ENCODE measurements at places on chromosomes 7 and 10.

- no peak for DNase-seq
Observed at GRCh38 chr7:132869166-132869861, 212.6 kb downstream of the CHCHD3 start.

DNA sequence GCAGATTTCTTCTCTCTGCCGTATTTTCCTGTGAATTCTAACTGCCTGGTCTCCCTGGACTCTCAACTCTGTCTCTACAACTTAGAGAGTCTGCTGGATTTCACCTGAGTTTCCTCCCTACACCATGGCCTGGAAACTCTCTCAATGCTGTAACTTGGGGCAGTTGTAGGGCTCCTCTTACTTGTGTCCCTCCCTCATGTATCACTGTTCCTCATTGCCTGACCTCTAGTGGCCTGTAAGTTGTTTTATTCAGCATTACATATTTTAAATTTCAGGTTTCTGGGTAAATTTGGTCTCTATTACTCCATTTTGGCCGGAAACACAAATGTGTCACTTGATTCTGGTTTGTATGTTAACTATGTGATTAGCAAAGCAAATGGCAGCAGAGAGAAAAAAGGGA lies 70.9 kb downstream of the DYNC1I1 start:
- no peak for DNase-seq

DNA sequence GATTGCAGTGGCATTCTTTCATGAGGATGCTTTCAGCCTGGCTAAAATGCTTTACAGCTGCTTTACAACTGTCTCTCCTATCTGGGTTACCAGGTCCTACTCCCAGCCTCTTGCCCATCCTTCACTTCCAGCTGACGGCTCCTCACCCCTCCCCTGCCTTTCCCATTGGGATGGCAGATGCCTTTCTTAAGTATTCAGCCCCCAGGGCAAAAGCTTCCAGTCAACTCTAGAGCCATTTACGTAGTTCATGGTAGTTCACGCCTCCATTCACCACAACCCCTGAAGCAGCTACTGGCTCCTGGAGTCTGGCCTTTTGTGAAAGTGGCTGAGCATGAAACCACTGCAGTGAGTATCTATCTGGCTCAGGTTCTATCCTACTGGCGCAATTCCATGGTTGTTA lies 17.2 kb upstream of the BMPER start:
- DNase-seq: no peak

- no peak for DNase-seq
Observed at GRCh38 chr10:7206412-7207100, 204.3 kb downstream of the SFMBT2 start.

DNA sequence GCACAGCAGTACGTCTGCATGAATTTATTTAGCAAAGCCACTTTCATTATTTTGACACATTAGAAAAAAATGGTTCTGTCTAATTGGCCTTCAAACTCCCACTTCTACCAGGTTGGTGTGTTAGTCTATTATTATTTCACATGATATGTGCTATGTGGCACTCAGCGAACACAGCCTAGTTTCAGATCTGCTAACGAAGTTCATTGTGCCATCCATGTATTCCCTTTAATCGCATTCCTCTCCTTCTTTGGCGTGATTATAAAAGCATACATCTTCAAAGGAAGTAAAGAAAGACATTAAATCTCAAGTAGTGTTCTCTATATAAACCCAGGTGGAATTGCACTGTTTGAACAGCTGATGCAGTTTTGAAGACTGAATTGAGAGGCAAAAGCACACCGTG lies 96.4 kb upstream of the CACNA2D1 start:
- DNase-seq: no peak

DNA sequence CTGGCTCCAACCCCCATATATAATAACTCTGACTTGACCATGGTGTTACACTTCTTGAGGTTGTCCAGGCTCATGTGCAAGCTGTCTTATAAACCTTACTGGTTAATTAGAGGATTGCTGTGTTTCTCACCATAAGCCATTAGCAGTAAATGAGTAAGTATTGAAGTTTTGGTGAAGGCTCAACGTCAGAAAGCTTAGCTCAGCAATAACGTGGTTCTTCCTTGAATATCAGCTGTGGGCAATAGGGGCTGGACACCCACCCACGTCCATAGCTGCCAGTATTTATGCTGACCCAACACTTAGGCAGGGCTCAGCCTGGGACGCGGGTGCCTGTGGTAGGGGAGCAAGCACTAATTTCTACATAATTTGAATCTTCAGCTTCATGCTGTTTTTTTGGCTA lies 134.1 kb downstream of the SH2D4B start:
- no peak for DNase-seq

DNA sequence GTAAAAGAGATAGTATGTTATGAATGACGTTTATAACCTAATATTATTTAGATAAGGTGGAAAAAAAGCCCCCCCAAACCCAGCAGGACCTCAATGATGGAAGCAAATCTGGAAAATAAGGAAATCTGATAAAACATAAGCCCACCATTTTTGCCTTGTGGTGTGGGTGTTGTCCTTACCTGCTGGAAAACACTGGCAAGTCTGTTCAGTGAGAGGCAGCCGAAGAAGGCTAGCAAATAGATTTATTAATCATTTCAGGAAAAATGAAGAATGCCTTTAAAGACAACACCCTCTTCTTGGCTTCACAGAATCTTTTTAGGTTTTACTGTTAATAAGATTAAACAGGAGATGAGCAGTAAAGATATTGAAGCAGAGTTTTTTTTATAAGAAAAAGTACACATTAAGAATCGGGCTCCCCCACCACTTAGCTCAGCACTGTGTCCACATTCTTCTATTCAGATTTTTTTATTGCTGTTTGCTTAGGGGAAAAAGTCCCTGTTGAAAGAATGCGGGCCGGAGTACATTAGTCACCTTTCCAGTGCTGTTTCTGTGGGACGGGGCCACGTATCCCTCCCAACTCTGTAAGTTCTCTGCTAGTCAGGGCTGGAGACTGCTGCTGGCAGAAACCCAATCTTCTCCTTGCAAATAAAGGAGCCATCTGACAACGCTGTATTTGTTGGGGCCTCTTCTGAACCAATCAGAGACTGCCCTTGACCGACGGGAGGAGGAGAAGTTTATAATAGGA lies 104.1 kb downstream of the EVX1 start:
- no peak for DNase-seq

DNA sequence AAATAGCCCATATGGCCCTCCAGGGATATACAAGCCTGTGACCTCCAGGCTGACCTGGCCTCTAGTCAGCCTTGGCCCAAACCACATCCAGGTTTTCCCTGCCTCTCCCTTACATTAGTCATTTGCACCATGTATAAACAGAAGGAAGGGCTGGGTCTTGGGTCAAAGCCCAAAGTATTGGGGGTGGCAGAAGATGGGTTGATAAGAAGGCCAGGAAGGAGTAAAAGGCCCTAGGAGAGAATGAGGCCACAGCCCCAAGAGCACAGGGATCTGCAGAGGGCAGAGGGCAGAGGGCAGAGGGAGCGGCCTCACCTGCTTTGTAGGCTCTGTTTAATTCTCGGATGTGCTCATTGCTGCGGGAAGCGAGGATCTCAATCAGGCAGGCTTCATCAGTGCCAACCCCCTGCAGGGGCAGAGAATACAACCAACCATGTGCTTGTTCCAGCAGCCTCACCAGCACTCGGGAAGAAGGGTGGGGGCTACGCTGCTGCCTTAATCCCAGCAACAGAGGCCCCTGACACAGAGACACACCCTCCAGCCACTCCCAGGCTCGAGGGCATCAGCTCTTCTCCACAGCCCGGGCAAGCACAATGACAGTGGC lies 31.3 kb downstream of the PLAC9 start:
- no peak for DNase-seq

GRCh38 chr10:95404864-95405263 lies 114.1 kb upstream of the PDLIM1 start:
- DNase-seq: no peak

GRCh38 chr7:31192986-31193385 lies 140.9 kb downstream of the ADCYAP1R1 start:
- peak; percentile 8 for DNase-seq

GRCh38 chr10:50794490-50794889 lies 54.8 kb downstream of the ASAH2B start:
- no peak for DNase-seq

- DNase-seq: peak; percentile 29
Observed at GRCh38 chr7:149598721-149599308, 101.2 kb upstream of the ZNF746 start.

- DNase-seq: no peak
Observed at GRCh38 chr10:103712146-103712545, 143.2 kb downstream of the SH3PXD2A start.

DNA sequence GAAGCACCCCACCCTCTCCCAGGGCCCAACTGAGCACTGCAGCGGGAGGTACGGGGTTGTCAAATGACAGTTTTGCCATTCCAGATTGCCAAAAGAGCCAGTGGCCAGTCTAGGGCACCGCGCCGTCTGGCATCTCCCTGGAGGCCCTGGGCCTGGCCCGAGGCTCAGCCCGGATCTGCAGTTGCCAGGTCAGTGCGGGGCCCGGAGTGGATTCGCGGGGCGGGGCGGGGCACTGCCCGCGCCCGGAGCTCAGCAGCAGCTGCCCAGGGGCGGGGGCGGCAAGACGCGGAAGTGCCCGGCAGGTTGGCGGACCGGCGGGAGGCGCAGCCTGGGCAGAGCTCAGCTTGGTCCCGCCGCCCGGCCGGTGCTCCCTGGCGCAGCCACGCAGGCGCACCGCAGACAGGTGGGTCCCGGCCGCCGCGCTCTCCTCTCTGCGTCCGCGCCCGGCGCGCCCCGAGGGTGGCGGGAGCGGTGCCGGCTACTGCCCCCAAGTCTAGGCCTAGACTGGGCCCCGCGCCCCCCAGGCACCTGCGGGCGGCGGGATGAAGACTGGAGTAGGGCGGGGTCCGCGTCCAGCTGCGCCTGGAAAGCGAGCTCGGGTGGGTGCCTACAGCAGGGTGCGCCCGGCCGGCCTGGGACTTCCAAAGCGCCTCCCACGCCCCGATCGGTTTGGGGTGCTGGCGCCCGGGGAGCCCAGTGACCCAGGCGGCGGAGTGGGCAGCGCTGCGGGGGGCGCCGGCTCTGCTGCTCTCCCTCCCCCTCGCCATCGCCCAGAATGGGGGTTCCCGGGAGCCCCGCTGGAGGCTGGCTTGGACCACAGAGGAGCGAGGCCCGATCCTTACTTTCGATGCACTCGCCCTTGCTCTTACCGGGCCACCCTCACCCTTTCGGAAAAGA lies at the start of gene IRF5:
Gene IRF5, plus strand, starts transcription at position 281 of the 897 bp plus-strand sequence. CDS start 4,155 bp downstream, outside the sequence.
- no peak for DNase-seq

GRCh38 chr7:103093429-103093828 lies 18.5 kb downstream of the ARMC10 start:
- DNase-seq: no peak

DNA sequence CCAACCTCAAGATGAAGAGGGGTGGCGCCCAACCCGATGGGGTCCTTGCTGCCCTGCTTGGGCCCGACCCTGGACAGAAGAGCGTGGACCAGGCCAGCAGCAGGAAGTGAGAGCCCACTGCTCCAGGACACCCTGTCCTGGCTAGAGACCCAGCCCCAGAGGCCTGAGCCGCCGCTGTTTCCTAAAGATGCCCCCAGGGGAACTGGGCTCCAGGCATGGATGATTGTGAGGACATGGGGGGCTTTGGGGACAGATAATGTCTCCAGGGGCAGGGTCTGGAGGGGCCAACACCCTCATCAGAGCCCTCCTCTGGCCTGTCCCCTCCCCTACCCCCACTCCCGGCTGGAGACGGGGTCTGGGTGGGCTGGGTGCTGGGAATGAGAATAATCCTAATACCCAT lies 71.7 kb downstream of the MYL10 start:
- no peak for DNase-seq

- DNase-seq: no peak
Observed at GRCh38 chr7:36775676-36776075, 51.4 kb upstream of the AOAH start.

- no peak for DNase-seq
Observed at GRCh38 chr7:28921822-28922221, 36.3 kb downstream of the TRIL start.

DNA sequence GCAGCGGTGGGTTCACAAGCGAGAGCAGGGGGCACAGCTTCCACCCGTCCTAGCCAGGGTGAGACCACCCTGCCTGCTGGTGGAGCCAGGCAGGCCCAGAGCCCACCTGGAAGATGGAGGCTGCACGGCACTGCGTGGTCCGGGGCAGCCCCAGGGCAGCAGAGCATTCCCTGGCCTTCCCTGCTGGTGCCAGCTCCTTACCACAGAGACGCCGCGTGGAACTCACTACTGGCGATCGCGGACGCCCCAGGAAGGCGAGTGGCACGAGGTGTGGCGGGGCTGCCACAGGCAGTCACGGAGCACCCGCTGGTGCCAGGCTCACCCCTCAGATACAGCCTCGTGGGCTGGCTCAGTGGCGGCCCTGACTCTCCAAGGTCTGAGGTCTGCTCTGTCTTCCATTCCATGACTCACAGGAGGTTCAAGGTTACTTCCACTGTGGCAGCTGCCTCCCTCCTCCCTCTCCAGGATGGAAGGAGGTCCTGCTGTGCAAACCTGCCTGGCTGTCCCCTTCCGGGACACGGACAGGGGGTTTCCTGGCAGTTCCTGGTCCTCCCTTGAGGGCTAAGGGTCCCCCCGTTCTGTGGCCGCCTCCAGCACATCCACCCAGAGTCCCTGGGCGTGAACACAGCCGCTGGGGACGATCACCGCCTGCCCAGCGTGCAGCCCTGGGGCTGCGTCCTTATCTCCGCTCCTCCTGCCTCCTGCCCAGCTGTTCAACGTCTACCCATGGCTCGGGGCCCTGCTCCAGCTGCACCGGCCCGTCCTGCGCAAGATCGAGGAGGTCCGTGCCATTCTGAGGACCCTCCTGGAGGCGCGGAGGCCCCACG lies 3.1 kb downstream of the CYP2W1 start:
- DNase-seq: no peak

GRCh38 chr7:727104-727805 lies at the start of gene PRKAR1B:
TSS of gene PRKAR1B (minus strand) at chr7:727281. CDS start at chr7:711505, 15,776 bp downstream.
- DNase-seq: peak; percentile 44

DNA sequence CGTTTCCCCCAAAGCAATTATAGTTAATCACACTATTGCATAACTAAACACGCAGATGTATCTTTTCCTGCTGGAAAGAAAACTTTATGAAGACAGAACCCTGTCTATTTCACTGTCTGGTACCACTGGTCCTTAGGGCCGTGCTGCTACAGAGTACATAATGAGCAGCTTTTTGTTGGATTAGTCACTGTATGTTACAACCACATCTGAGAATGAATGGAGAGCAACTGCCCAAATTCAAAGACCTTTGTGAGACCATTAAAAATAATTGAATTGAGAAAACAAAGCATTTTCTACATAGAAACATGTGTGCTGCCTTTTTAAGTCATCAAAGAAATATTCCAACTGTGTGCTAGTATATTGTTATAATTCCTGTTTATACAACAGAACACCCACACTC lies 111.3 kb upstream of the SORCS1 start:
- DNase-seq: no peak

Measured in activated T-cell treated with anti-CD3 and anti-CD28 coated beads for 48 hours (primary cell).